ENCODE measurements at places on chromosomes 11 and 22.

DNA sequence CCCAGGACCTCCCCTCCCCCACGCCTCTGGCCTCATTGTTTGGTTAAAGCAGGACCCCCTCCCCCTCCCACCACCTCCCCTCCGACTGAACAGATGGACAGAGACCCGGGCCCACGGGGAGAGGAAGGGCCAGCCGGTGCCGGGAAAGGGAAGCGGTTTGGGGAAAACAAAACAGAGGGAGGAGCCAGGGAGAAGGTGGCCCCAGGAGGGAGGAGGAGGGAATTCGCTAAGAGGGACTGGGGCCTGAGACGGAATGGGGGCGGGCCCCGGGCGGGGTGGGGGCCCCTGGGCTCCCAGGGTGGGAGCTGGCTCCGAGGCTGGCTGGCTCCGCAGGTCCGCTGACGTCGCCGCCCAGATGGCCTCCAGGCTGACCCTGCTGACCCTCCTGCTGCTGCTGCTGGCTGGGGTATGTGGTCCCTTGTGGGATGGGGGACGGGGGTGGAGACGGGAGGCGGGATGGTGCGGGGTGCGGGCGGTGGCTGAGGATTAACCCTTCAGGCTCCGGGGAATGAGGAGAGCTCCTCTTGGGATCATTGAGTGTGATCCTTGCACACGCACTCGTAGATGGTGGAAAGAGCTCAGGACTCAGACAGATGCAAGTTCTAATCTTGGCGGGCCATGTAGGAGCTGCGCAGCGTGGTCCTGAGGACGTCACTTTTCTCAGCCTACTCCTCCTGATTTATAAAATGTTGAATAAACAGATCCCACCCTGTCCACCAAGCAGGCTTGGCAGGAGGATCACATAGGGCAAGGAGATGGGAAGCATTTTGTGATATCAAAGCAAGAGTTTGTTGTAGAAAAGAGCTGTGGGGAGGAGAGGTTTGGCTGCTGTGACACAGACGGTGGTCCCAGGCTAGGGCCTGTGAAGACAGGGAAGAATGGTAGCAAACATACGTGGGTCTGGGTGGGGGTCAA is 688 bp downstream of the SERPING1 start:
- no peaks in the 10 kb centered on the region for H3K36me3 ChIP-seq
- no peak for DNase-seq
- no peak overlapping the region for H3K4me3 ChIP-seq

- no peak overlapping the region for H3K27ac ChIP-seq
- no peaks in the 10 kb centered on the region for H3K27me3 ChIP-seq
Measured at GRCh38 chr11:64831411-64831891, 13.0 kb downstream of the CDC42BPG start.

DNA sequence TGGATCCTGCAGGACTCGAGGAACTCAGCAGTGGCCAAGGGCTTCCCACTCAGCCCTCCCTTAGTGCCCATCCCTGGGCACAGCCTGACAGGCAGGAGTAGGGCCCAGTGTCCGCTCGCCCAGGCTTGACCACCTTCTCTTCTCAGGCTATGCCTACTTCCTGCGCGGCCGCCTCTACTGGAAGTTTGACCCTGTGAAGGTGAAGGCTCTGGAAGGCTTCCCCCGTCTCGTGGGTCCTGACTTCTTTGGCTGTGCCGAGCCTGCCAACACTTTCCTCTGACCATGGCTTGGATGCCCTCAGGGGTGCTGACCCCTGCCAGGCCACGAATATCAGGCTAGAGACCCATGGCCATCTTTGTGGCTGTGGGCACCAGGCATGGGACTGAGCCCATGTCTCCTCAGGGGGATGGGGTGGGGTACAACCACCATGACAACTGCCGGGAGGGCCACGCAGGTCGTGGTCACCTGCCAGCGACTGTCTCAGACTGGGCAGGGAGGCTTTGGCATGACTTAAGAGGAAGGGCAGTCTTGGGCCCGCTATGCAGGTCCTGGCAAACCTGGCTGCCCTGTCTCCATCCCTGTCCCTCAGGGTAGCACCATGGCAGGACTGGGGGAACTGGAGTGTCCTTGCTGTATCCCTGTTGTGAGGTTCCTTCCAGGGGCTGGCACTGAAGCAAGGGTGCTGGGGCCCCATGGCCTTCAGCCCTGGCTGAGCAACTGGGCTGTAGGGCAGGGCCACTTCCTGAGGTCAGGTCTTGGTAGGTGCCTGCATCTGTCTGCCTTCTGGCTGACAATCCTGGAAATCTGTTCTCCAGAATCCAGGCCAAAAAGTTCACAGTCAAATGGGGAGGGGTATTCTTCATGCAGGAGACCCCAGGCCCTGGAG is 3.3 kb upstream of the SMARCB1 start:
- no peaks in the 10 kb centered on the region for H3K27me3 ChIP-seq
- H3K4me3 ChIP-seq: peak overlapping the region; percentile 36
- H3K36me3 ChIP-seq: peaks cover 2% of the 10 kb centered on the region
- peaks cover 36% of the 10 kb centered on the region for H3K4me1 ChIP-seq
- no peak for DNase-seq
- peak overlapping the region; percentile 84 for H3K27ac ChIP-seq

DNA sequence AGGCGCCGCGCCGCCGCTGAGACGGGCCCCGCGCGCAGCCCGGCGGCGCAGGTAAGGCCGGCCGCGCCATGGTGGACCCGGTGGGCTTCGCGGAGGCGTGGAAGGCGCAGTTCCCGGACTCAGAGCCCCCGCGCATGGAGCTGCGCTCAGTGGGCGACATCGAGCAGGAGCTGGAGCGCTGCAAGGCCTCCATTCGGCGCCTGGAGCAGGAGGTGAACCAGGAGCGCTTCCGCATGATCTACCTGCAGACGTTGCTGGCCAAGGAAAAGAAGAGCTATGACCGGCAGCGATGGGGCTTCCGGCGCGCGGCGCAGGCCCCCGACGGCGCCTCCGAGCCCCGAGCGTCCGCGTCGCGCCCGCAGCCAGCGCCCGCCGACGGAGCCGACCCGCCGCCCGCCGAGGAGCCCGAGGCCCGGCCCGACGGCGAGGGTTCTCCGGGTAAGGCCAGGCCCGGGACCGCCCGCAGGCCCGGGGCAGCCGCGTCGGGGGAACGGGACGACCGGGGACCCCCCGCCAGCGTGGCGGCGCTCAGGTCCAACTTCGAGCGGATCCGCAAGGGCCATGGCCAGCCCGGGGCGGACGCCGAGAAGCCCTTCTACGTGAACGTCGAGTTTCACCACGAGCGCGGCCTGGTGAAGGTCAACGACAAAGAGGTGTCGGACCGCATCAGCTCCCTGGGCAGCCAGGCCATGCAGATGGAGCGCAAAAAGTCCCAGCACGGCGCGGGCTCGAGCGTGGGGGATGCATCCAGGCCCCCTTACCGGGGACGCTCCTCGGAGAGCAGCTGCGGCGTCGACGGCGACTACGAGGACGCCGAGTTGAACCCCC is 798 bp downstream of the BCR start:
- peak overlapping the region; percentile 79 for H3K4me3 ChIP-seq
- H3K27me3 ChIP-seq: peaks cover 5% of the 10 kb centered on the region
- peaks cover 31% of the 10 kb centered on the region for H3K36me3 ChIP-seq
- DNase-seq: peak; percentile 49

DNA sequence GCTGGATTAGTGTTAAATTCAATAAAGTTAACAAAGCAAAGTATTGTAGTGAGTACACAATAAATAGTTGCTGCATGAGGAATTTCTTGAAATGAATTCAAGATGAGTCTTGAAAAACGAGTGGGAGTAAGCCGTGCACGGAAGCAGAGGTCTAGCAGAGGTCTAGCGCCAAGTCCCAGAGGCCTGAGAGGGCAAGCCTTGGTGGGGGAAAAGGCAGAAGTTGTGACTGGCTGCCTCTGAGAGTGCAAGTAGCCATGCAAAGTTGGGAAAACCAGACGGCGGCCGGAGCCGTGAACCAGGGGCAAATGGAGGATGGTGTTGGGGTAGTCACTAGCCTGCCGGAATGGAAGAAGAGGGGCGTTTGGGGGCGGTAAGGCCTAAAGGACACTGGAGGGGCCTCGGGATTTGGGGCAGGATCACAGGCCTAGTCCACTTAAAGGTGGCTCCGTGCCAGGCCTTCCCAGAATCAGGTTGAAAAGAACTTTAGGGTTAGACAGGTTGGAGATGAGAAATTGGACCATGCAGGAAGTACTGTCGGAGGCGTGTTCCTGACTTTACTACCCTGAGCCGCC is 379 bp upstream of the SLC3A2 start:
- peaks cover 55% of the 10 kb centered on the region for H3K36me3 ChIP-seq
- H3K27me3 ChIP-seq: no peaks in the 10 kb centered on the region
- DNase-seq: no peak
- peak overlapping the region; percentile 100 for H3K27ac ChIP-seq

- no peaks in the 10 kb centered on the region for H3K36me3 ChIP-seq
- H3K27me3 ChIP-seq: peaks cover 19% of the 10 kb centered on the region
- peaks cover 4% of the 10 kb centered on the region for H3K4me1 ChIP-seq
- DNase-seq: no peak
- no peak overlapping the region for H3K27ac ChIP-seq
Measured at GRCh38 chr11:125257190-125257579, 92.6 kb downstream of the PKNOX2 start.

DNA sequence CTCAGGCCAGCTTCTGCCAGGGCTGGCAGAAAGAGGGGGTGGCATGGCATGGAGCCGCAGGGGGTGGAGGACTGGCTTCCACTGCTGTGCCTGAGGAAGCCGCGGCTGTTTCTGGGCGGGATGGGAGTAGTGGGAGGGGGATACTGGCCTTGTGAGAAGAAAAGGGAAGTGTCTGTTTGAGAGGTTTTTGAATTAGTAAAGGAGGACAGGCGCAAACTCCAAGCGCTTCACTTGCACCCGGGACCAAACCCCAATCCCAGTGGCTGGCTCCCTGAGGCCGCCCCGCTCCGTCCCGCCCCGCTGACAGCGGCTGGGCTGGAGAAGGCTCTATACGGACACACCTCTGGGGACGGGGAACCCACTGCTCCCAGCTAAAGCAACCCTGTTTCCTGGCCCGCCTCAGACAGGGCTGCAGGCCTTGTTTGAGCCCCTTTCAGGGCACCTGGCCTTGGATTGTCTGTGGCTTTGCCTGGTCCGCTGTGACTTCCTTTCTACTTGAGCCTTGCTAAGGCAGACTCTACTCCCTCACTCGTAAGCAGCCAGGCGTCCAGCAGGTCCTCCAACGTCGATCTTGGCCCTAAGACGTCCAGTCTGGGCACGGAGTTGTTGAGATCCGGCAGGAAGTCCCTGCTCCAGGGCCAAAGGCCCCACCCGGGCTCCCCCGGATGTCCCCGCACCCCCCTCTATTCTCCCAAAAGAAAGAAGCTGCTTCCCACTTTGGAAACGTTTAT is 2.2 kb downstream of the APOA1 start:
- no peak for DNase-seq
- peaks cover 18% of the 10 kb centered on the region for H3K4me1 ChIP-seq
- peak overlapping the region; percentile 73 for H3K4me3 ChIP-seq

GRCh38 chr11:74035264-74035663 is 26.4 kb upstream of the UCP3 start:
- DNase-seq: no peak
- peaks cover 14% of the 10 kb centered on the region for H3K4me1 ChIP-seq
- no peak overlapping the region for H3K4me3 ChIP-seq
- H3K27me3 ChIP-seq: no peaks in the 10 kb centered on the region

DNA sequence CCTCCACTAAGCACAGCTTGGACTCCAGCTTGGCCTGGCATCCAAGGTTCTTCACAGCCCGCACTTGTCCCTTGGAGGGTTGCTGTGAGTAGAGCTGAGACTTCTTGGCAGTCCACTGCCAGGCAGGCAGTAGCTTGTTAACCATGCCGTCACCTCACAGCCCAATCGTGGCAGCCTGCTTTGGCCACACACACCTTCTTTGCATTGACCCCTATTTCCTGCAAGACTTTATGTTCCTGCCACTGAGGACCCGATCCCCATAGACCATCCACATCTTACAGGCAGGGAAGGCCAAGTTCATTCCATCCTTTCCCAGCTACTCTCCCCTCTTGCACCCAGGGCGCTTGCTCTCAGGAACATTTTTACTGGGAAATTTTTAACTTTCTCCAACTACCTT is 2.5 kb upstream of the PYGM start:
- peaks cover 55% of the 10 kb centered on the region for H3K36me3 ChIP-seq
- H3K27ac ChIP-seq: peak overlapping the region; percentile 86
- no peak for DNase-seq

- H3K4me1 ChIP-seq: no peaks in the 10 kb centered on the region
- no peak overlapping the region for H3K27ac ChIP-seq
- H3K4me3 ChIP-seq: no peak overlapping the region
- no peaks in the 10 kb centered on the region for H3K27me3 ChIP-seq
- H3K36me3 ChIP-seq: no peaks in the 10 kb centered on the region
- DNase-seq: no peak
Measured at GRCh38 chr11:16296273-16296672, 60.1 kb downstream of the SOX6 start.
